ENCODE measurements at places on chromosomes 6 and 20.

DNA sequence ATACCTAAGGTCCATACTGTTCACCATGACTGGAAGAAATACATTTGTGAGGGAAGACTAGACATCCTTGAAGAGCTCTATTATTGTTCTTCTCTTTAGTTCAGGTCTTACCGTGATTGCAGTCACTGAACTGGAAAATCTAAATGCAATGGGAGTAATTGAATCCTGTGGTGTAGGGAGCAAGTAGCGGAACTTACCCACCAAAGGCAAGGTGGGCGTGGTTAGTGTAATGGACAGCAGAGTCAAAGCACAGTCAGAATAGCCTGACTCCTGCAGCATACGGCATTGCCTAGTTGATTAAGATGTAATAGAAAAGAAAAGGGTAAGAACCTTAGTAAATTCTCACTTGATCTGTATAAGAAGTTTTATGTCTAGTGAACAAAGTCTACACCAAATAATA, 679.7 kb upstream of the EPHA7 start:
- no peak for DNase-seq

- no peak for DNase-seq
Observed at GRCh38 chr20:11814267-11814666, 103.4 kb upstream of the BTBD3 start.

- peak; percentile 23 for DNase-seq
Observed at GRCh38 chr6:109073344-109074132, 21.1 kb downstream of the SESN1 start.

GRCh38 chr6:36133912-36134311, 3.6 kb downstream of the MAPK13 start:
- no peak for DNase-seq

DNA sequence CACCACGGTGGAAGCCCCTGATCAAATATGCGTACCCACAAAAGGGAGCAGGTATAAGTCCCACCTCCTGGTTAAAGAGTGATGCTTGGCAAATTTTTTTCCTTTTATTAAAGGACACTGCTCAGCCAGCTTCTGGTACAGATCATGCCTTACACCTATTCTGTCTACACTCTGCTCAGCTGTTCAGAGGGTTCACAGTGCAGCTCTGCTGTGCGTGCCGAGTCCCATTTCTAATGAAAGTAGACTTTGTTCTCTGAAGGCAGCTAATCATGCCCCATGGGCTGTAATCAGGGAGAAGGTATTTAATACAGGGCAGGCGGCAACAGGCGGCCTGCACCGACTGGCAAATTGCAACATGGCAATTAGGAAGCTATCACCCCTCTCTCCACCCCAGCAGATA, 16.3 kb downstream of the LRRC73 start:
- DNase-seq, result no peak

- no peak for DNase-seq
Observed at GRCh38 chr20:22717466-22717865, 133.1 kb upstream of the FOXA2 start.

GRCh38 chr20:50913690-50914375, 17.4 kb downstream of the ADNP start:
- DNase-seq, result no peak

DNA sequence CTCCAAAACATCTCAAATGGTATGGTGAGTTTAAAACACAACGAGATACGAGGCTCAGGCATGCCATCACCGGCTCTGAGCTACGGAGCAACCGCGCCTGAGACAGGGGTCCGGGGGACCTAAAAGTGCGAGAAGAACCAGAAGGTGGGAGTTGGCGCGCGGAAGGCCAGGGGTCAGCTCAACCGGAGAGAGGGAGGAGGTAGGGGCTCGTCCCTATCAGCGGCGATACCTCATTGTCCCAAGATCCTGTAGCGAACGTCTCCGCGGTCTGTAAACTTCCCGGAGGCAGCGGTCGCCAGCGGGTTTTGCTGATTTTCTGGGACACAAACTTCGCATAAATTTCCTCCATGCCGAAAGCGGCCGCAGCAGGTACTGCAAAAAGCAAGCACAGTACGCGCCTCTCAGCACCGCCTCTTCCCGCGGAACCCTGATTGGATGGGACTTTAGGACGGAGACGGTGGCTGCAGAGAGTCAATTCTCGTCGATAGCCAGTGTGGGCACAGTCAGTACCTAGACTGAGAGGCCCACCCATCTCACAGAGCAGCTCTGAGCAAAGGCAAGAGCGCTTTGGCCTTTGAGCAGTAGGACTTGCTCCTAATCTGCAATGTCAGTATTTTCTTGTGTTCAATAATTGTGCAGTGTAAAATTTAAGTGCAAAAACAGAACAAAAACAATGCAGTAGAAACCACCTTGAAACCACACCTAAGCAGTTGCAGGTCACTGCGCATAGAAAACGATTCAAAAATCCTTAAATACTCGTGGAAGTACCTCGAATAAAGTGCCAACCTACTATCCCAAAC, at the start of gene NUP43:
TSS of gene NUP43 (minus strand) at position 383 of the 800 bp plus-strand sequence. CDS start at position 349, 34 bp downstream.
- DNase-seq, result peak; percentile 81

DNA sequence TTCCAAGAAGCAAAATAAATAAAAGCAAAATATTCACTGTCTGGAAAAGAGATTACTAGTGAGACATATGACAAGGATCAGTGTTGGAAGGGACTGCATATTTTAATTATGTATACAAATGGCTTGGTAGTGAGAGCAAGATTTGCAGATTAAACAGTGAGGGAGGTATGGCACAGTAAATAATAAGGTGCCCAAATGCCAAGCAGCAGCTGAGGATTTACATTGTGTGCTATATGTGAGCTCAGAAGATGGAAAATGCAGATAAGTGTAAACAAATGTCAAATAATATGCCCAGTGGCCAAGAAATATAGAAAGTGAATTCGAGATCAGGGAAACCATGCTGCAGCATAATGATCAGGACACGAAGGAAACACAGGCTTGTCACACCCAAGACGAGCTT, 173.8 kb upstream of the NRSN1 start:
- no peak for DNase-seq

GRCh38 chr6:79600812-79601609, 30.1 kb upstream of the SH3BGRL2 start:
- no peak for DNase-seq

- no peak for DNase-seq
Observed at GRCh38 chr6:21826023-21826422, 232.5 kb downstream of the SOX4 start.

- no peak for DNase-seq
Observed at GRCh38 chr6:71238351-71238750, 50.3 kb upstream of the OGFRL1 start.

GRCh38 chr20:19381947-19382346, 169.5 kb downstream of the SLC24A3 start:
- DNase-seq, result no peak

- DNase-seq, result no peak
Observed at GRCh38 chr6:136324686-136325380, 35.2 kb upstream of the BCLAF1 start.

DNA sequence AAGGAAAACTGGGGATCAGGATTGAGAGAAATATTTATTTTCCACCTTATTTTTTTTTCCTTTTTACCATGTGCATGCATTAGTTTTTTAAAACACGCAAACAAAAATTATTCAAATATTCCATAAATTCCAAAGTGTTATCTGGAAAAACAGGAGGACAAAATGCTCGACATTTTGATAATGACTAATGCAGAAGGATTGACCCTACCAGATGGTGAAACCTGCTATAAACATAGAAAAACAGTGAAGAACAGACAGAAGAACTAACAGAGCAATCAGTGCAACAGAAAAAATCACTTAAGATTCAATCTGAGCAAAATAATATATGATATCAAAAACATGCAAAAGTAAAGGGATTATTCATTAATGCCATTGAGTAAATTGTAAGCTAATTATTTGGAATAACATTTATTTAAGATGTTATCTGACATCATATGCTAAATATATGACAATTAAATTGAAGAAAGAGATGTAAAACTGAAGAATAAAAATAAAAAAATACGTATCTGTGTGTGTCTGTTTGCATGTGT, 218.4 kb downstream of the LMBRD1 start:
- no peak for DNase-seq

GRCh38 chr6:18509871-18510643, 122.9 kb downstream of the RNF144B start:
- no peak for DNase-seq

GRCh38 chr6:44131892-44132291, 4.5 kb downstream of the TMEM63B start:
- no peak for DNase-seq

GRCh38 chr6:90107771-90108282, 188.8 kb downstream of the BACH2 start:
- DNase-seq, result no peak

GRCh38 chr6:4903751-4904370, 100.0 kb downstream of the RPP40 start:
- DNase-seq, result no peak
